ENCODE measurements at places on chromosomes 2 and 18.

- no peak for DNase-seq
Observed at GRCh38 chr18:45540125-45540524, 75.2 kb upstream of the SLC14A2 start.

DNA sequence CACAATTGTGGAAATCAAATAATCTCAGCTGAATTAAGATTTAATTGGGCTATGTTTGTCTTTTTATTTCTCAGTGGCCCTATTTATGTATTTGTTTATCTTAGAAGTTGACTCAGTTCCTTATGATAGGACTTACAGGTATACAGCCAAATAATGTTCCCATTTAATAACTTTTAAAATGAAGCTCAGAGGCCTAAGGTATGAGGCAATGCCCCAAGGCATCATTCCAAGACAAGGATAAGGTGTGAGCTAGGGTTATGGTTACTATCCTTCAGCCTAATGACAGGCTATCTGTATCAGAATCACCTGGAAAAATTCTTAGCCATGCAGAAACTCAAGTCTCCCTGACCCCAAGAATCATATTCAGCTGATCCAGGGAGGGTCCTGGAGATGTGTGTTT lies 7.4 kb upstream of the NRBP1 start:
- DNase-seq: no peak

- DNase-seq: no peak
Observed at GRCh38 chr2:48787580-48787979, 32.1 kb upstream of the LHCGR start.

GRCh38 chr2:150617351-150617978 lies 130.0 kb upstream of the RND3 start:
- DNase-seq: no peak

DNA sequence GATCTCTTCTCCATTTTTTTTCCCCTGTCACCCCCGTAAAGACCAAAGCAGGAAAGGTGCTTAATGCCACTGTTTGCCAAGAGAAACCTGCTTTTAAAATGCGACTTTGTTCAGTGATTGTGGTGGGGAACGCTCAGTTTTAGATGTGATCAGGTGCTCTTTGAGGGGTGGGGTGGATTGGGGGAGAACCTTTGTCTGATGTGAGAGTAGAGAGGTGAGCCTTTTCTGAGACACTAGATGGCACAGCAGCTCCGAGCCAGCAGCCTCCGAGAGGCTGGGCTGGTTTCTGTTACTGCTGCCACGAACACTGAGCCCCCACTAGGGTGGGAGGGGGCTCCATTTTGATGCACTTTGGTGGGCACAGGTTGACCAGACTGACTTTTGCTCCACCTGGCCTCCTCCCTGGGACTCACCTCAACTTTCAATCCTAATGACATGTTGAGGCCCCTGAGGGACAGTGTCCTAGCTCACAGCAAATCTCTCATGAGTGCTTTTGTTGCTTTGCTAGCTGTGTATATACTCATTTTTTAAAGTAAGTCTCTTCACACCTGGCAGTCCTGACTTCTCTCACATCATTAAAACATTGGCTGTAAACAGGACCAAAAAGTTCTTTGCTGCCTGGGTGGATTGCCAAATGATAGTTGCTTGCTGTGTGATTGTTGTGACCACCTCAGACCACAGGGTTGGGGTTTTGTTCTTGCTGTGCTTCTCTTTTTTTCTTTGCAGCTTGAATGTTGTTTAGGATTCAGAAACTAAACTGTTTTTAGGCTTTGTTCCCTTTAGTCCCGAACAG lies 98.2 kb upstream of the MAP3K20 start:
- DNase-seq: no peak

DNA sequence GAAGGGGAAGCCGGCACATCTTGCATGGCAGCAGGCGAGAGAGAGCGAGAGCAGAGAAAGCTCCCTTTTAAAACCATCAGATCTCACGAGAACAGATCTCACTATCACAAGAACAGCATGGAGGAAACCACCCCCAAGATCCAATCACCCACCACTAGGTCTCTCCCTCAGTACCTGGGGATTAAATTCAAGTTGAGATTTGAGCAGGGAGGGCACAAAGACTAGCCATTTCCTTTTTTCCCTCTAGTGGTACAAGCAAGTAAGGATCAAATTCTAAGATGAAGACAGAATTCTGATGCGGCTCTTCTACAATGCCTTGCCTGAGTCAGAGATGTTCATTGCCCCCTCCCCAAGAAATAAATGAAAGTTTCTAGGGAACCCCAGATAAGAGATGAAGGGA lies 45.6 kb upstream of the ANKRD44 start:
- DNase-seq: no peak

GRCh38 chr2:219596954-219597551 lies 604 bp upstream of the STK11IP start:
- no peak for DNase-seq

DNA sequence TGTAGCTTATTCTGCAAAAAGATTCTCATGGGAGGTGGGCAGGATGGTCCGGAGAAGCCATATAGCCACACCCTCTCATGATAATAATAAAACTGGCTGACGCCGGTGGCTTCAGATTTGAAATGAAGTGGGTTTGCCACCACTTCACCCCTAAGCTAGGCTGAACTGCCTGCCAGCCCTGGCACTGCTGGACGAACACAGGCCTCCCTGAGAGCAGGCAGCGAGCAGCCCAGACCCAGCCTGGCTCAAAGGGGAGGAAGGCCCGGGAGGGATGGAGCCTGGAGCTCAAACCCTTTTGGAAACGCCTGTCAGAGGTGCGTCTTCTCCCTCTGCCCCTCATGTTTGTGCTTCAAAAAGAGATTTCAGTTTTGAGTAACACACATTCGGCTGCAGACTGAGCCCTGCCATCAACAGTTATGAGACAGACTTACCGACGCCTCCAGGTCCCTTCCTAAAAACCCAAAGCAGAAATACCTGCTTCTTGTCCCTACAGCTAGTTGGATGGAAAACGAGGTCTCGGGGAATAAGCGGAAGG lies 71.1 kb upstream of the HPCAL1 start:
- DNase-seq: no peak

DNA sequence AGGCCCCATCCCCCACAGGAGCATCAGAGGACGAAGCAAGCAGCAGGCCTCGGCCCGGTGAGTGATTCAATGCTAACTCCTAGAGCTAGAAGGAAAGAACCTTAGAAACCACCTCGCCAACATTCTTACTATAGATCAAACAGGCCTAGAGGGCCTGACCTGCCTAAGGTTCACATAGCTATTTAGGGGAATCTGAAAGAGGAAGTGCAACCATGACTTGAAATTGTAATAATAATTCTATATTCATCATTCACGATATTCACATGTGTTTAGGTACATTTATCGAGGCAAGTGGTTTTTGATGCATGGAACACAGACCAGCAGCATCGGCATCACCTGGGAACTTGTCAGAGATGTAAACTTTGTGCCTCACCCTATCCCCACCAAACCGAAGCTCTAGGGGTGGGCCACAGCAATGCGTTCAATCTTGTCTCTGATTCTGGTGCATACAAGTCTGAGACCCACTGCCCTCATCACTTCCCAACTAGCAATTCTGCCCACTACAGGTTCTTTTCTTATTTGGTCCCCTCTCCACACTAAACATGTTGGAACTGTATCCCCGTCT lies 78.0 kb upstream of the DNMT3A start:
- DNase-seq: no peak

DNA sequence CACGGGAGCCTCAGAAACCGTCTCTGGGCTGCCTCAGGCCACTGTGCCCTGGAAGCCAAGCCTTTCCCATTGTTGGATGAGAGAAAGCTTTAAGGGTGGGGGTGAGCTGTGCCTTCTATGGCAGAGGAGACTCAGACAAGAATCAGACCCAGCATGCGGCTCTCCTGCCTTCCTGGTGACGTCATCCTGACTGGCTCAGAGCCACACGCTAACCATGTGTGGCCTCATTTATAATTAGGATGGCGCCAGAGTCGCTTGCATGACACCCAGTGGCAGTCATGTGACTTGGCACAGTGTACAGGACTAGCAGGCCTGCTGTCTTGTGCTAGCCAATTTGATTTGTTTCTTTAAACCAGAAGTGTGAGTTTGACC lies 99.1 kb downstream of the SH3BP4 start:
- no peak for DNase-seq

- no peak for DNase-seq
Observed at GRCh38 chr18:58221060-58221725, 177.2 kb downstream of the NEDD4L start.

DNA sequence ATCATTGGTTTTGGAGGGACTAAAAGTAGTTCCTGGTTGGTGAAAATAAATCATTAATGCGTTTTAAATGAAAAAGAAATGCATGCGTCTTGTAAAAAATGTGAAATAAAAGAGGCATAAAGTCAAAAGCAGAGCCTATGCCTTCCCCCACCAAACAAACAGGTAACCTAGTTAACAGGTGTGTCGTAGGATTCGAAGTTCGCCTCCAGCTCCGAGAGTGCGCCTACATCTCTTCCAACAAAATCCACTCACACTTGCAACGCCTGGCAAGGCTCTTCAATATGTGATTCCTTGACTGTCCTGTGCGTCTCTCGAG lies 677 bp upstream of the SMAD4 start:
- DNase-seq: no peak

DNA sequence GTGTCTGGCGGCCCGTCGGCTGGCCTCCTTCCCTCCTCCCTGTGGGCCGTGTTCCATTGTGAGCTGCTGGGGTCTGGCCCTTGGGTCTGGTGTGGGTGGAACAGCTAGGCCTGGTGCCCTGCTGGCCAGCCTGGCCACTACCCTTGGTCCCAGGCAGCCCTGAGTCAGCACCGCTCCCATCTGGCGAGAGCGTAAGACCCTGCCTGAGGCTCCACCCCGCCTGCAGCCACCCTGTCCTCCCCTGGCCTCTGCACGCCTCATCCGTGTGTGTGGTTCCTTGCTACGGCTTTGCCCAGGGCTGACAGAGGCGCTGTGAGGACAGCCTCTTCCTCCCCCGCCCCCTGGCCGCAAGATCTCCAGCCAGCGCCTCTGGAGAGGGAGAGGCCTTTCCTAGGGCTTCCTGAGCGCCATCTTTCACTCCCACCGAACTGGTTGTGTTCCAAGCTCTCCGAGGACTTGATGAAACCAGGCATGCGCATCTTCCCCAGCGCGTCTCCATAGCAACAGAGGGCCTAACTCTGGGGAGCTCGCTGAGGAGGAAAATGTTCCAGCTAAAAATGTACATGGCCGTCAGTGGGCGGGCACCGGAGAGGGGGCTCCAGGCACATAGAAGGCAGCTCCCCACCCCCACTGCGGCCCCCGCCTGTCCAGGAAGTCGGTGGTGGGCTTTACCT lies 83.0 kb downstream of the STPG4 start:
- DNase-seq: no peak

- no peak for DNase-seq
Observed at GRCh38 chr2:215753808-215754207, 259.5 kb downstream of the MREG start.

DNA sequence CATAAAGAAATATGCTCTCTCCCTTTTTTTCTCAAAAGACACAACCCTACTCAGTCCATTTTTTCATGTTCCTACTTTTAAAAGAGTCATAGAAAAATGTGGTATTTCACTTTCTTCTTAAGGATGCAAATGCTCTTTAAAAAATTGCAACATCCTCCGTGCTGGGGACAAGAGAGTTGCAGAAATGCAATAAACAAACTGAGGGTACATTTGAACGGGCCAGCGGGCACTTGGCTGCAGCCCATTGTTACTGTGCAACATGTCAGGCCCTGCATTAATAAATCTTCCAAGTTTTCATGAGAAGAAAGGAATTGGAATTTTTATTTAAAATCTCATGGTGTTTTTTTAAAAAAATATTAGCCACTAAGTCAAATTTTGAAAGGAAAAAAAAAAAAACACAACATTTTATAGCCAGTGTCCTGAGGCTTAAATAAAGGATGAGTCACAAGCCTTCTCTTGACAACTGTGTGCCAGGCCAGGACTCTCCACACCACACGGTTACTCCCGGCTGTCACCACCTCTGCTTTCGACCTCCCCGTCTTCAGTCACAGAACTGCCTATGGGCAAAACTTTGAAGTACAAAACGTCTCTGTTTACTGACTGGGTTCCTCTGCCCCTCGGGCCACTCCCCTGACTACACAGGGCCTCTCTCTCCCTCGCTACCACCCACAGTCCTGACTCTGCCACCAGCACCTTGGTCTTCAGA lies 57.5 kb upstream of the MFF start:
- no peak for DNase-seq

DNA sequence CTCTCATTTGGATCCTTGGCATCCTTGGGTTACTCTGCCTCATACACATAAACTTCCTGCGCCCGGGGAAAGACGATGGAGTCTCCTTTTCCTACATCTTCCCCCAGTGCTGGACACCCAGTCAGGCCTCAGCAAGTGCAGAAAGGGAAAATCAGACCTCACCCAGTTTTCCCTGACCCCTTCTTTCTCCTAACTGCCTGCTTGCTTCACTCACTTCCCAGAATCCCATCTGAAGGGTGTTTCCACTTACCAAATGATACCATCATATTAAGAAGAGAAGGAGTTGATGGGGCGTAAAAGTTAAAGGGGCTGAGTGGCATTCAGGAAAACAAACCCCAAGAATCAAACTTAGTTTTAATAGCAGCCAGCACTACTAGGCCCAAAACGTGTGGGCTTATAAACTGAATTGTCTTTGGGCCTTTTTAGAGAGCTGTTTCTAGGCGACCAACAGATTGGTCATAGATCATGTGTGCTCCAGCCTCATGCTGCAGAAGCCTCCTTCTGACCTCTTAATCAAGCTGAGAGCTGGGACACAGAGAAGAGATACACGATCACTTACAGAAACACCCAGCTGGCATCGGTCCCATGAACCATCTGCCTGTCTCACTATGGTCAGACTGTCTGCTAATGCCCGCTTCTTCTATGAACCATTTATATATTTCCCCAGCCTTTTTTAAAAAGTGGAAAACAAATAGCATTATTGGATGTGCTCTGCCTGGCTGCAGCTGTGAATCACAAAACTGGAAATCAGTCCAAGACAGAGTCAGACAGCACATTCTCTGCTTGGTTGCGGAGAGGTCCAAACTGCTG lies 165.7 kb upstream of the SLC14A2 start:
- DNase-seq: no peak

DNA sequence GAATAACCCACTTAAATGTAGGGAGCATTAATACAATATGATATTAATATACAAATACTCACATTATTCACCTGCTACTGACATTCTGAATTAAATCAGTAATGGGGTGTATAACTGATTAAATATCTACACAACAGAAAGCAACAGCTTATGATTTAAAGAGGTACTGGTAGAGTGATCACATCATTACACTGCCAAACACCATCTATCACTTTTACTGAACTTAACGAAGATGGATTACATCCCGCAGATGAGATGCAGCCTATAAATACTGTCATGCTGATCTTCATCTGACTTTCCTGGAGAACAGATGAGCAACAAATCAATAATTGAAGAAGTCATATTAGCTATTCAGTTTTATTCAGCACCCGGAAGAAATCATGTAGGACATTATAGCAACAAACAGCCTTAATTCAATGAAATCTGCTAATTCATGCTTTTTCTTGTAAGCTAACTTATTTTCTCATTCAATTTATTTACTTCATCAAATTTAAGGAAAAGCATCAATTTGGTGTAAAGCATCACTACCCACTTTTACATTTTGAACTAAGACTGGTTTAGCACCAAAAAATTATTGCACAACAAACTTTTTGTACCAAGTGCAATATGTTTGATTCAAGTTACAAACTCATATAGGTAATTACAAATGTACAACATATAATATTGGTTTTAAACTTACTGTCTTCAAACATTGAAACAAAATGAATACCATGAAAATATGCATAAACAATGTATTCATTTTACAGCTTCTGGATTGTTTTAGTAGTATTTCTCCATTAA lies 1509.0 kb downstream of the LRP1B start:
- no peak for DNase-seq

All from GDM1 (cell line).